Mammary epithelial cell (primary cell): ENCODE measurements at places on chromosomes 1 and 21.
A peak's percentile ranks its signal among the peaks of the same experiment; 100 is the strongest.

GRCh38 chr21:33401630-33401992 is 1.6 kb upstream of the IFNGR2 start:
- peak; percentile 41 for DNase-seq

GRCh38 chr1:119351997-119352396 is 16.6 kb upstream of the HAO2 start:
- no peak for DNase-seq

DNA sequence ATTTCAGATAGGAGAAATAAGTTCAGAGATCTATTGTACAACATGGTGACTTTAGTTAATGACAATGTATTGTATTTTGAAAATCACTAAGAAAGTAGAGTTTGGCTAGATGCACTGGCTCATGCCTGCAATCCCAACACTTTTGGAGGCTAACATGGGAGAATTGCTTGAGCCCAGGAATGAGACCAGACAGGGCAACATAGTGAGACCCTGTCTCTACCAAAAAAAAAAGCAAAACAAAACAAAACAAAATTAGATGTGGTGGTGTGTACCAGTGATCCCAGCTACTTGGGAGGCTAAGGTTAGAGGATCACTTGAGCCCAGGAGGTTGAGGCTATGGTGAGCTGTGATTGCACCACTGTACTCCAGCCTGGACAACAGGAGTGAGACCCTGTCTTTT is 27.2 kb downstream of the IVNS1ABP start:
- DNase-seq = no peak

- no peak for DNase-seq
These were observed 91.3 kb downstream of the ZSCAN20 start for GRCh38 chr1:33563699-33564098.

GRCh38 chr21:42637267-42638041 is 16.0 kb upstream of the PDE9A start:
- DNase-seq = no peak
